ENCODE measurements at places on chromosomes 11 and 22.
A peak's percentile ranks its signal among the peaks of the same experiment; 100 is the strongest.

DNA sequence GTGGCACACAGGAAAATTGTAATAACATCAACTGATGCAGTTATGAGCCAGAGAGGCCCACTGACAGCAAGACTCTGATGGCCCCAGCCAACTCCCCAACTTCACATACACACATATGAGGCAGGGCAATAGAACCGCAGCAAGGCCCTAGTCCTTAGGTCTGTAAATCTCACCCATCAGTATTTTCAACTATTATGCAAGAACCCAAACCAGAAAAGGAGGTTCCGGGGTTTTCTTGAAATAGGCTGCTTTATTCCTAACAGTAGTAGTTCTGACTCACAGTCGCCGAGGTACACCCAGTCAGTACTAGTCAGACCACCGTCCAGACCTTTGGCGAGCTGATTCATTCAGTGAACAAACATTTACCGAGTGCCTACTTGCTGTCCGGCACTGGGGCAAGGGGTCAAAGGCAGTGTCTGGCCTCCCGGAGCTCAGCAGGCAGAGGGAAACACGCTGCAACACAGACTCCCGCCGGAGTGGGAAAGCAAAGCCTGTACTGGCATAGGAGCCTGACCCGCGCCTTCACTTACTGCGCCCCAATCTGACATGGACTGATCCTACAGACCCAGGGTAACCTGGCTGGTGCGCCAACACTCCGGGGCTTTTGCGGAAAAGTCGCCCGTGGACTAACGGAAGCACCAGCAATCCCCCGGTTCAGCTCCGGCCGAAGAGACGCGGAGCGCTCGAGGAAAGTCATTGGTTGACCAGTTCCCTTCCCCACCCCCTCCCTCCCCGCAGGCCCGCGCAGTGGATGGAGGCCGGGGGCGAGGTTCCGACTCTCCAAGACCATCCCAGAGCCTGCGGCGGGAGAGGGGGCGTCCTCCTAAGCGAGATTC lies 1.3 kb downstream of the PLEKHA7 start:
- DNase-seq = peak; percentile 6

DNA sequence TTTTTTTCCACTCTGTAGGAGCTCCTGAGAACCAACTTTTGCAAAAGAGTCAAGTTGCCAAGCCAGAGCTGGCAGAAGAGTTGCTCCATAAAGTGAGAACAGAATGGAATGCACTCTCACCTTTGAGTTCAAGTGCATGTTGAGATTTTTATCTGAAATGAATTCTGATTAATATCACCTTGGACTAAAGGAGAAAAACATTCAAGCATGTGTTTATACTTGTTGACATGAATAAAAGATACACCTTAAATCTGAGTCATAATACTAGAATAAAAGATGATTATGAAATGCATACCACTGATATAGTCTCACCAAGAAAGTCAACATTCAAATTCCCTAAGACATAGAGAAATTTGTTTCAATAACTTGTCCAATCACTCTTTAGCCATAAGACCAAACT lies 37.8 kb downstream of the ARL14EP start:
- DNase-seq = no peak

DNA sequence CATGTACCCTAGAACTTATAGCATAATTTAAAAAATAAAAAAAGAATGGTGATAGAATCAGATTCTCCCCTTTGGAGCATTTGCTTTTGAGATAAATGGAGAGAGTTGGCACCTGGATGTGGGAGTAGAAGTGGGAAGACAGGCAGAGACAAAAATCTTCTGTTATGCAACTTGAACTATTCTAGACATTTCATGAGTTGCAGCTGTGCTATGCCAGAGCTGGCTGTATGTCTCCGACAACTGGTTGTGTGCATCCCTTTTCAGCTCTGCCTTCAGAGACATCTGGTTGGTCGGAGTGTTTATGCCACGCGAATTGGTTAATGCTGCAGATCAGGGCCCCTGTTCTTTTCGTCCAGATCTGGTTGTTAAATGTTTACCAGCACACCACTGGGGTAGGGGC lies 161.3 kb downstream of the JRKL start:
- no peak for DNase-seq

DNA sequence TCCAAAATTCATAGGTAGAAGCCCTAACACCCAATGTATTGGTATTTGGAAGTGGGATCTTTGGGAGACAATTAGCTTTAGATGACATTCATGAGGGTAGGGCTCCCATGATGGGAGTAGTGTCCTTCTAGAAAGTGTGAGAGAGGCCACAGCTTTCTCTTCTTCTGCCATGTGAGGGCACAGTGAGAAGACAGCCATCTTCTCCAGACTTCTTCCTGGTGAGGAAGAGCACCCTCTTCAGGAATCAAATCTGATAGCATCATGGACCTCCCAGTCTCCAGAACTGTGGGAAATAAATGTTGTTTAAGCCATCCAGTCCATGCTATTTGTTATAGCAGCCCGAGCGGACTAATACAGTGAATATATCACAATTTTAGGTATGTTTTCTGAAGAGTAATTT lies 96.9 kb downstream of the CNTN5 start:
- DNase-seq = no peak

DNA sequence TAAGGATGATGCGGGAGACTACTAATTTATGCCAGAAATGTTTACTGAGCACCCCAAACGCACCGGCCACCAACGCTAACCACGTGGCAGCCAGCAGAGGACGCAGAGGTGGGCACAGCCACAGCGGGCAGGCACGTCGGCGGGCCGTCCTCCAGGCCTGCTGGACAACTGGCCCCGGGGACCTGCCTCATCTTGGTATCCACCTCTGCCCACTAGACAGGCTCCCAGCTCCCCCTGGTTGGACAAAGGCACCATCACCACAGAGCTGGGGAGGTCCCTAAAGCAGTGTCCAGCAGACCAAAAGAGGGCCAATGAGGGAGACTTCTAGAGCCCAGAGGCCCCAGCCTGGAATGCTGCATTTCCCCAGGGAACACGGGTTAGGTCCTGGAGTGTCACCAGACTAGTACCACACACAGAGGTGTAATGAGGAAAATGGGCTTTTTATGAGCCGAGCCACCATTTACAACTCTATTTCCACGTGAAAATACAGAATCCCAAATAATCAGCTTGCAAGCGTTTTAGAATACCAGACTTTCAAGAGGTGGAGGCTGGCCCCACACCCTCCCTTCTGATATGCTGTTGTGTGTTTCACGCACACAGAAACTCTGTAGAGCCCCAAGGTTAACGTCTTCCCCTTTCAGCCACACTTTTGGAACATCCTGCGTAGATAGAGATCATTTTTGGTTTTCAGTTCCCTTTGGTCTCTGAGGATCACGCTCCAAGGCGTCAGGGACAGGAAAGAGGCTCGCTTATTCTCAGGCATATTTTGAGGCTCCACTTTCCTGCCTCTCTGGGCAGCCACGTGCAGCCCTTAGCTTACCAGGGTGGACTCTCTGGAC lies 23.7 kb upstream of the BID start:
- no peak for DNase-seq

GRCh38 chr11:60919320-60919719 lies 4.9 kb upstream of the TMEM132A start:
- DNase-seq = no peak

- DNase-seq = no peak
Observed at GRCh38 chr11:1073851-1074243, 827 bp upstream of the MUC2 start.

GRCh38 chr11:45939836-45940235 lies 17.4 kb downstream of the LARGE2 start:
- no peak for DNase-seq

GRCh38 chr11:122572592-122572991 lies 82.9 kb upstream of the UBASH3B start:
- DNase-seq = no peak

DNA sequence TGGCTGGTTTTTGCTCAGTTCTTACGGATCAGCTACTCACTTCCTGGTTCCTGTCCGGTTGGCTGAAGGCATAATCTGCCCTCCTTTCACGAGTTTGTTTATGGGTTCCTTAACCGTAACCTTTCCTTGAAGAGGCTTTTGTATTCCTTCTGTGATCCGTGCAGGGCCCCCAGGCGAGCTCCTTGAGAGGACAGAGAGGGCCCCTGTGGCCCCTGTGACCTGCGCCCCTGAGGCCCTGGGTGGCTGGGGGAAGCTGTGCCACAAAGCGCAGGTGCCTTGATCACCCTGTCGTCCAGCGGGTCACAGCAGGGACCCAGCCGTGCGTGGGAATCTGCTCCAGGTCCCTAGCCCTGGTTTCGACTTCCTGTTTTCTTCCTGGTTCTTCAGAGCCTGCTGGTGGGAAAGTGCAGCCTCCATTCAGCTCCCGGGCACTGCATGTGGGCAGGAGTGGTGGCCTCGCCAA lies 27.8 kb upstream of the FADD start:
- DNase-seq = no peak

- DNase-seq = no peak
Observed at GRCh38 chr11:102226702-102227490, 90.4 kb upstream of the BIRC3 start.

All from stimulated activated CD4-positive, alpha-beta T cell treated with anti-CD3 and anti-CD28 coated beads, Interleukin-15, amount 100 ng/mL, for 24 hours (primary cell).